ENCODE measurements at places on chromosomes 5 and 9.
A peak's percentile ranks its signal among the peaks of the same experiment; 100 is the strongest.

GRCh38 chr9:14238518-14238917, 75.4 kb downstream of the NFIB start:
- no peak for DNase-seq

DNA sequence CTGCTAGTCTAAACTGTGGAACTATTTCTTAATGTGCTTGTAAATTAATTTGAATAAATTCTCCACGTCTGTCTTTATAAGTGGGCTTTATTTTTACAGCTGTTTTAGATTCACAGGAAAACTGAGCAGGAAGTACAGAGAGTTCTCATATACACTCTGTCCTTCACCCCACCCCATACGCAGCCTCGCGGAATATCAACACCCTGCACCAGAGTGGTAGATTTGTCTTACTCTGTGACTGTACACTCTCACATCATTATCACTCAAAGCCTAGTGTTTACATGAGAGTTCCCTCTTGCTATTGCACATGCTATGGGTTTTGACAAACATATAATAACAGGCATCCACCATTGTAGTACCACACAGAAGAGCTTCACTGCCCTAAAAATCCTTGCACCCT, 179.7 kb upstream of the DAB2 start:
- no peak for DNase-seq

DNA sequence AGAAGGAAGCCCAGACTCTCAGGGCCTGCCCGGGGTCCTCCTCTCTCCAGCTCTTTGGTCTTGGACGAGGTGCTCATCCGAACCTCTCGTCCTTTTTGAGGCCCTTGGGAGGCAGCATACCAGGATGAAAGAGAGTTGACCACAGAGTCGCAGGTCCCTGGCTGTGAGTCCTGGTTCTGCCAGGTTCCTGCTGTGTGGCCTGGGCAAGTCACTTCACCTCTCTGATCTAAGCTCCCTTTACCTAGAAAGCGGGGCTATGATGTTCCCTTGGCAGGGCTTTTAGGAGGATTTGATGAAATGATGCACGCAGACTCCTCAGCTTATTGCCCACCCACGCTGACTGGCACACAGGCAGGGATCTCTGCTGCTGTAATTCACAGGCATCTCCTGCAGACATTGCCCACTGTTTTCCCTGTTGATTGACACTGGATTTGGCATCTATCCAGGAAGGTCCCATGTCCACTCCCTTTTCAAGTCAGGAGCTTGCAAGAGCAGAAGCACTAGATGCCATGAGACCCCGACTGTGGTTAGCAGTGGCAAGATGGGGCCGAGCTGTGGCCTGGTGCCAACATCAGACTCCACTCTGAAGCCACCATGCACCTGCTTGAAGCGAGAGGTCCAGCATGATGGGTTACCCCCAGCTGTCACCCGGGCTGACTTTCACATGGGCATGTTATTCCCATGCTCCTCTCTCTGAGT, 71.5 kb downstream of the MACROH2A1 start:
- no peak for DNase-seq

DNA sequence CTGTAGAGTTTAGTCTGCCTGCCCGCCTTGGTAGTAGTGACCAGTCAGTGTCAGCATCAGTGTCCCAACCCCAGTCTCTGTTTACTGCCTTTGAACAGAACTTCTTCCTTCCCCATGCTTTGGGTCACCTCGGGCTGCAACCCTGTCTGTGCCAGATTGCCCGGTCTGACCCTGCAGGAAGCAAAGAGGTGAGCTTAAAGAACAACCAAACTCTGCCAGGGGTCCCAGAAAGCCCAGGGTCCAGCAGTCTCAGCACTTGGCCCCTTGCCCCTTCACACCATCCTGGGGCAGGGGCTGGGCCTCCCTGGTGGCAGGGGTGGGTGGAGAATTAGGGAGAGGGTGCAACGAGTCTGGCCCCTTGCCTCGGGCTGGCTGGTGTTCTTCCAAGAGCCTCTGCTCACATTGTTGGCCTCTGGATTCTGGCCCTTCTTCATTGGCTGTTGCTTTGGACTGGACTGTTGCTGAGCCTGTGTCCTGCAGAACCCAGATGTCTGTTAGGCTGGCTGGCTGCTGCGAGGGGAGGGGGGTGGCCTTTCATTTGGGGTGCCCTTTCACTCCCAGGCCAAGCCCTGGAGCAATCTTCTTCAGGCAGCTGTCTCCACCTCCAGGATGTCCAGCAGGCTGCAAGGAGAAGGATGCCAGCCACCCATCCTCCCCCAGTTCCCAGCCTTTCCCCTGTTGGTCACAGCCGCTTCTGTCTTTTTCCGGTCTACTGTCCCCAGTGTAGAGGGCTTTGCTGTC, 51.2 kb downstream of the SAR1B start:
- DNase-seq = no peak

GRCh38 chr5:81212211-81212751, 20.8 kb upstream of the CKMT2 start:
- no peak for DNase-seq

DNA sequence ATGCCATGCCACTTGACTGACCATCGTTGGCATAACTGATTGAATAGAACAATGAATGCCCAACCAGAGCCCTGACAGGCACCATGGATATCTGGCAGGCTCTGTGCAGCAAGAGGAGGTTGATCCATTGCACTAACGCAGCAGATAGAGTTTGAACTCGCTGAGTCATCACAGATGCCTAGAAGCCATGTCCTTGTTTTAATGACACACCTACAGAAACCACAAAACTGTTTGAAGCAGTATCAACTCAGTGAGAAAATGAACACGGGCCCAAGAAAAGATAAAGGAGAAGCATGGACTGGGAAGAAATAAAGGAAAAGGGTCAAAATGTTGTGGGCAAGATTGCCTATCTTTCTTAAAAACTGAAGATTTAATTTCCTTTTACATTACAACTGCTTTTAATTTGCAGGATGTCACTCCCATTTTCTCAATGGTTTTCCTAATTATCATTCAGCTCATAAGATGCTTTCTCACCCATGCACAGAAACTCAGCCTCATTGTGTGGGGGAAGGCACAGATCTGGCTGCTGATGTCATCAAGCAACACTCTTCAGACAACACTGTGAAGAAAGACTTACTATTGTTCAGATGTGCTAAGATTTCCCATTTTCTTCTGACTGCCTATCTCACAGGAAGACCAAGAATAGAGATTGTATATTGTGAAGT, 129.0 kb downstream of the PIK3R1 start:
- DNase-seq = no peak

DNA sequence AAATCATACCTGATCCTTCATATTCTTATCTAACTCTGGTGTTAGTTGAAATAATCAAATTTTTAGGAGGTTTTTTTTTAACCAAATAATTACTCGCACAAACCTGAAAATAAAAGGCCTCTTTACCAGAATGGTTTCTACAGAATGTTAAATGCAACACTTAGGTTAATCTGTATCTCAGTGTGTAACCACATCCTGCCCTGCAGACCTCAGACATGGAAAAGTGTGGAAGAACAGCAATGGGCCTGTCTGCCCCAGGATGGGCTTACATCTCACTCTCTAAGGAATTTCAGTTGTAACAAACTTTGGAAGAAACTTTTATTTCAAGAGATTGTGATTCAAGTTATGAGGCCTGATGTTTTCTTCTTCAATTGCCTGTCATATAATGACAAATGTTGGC, 32.5 kb upstream of the MIER3 start:
- DNase-seq = no peak

DNA sequence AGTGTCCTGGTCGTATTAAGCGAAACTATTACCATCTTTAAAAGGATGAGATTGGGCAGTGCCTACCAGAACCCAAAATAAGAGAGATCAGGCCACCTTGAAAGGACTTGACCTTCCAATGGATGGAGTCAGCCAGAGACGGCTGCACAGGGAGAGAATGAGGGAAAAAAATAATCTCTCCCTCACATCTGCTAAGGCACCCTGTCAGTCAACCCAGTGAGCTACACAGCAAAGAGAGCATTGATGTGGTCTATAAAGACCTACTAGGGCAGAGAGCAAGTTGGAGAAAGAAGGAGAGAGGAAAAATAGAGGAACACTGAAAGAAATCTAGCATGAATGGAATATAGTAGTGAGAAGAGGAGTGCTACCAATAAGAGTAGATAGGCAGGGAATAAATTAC, 68.0 kb upstream of the FTMT start:
- no peak for DNase-seq

DNA sequence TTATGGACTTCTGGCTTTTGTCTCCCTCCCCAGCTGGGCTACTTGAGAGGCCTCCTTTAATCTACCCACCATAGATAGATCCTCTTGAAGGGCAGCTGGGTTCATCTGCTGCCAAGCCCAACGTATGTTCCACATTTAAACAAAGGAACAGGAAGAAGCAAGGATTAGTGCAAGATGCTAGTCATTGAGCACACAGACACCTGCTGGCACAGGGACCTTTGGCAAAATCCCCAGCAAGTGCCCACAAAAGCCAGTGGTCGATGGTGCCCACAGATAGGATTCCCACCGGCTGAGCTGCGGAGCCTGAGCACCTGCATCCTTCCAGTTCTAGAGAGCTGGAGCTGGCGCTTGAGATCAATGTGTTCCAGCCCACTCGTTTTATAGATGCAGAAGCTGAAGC, 57.7 kb upstream of the SHB start:
- no peak for DNase-seq

DNA sequence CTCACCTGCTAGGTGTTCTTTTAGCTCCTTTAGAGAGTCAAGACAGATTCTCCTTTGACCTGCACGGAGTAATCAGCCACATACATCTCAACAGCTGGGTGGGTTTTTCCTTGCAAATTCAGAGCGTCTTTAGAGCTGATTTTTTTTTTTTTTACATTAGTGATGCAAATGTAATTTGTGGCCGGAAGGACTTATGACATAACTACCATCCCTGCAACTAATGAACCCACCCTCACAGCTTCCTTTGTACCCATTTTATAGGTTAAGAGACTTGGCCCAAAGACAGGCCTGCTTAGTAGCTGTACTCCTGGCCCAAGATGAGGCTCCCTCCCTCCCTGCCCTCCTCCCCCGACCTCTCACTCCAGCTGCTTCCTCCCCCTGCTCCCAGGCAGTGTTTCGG, 69.9 kb upstream of the NIPAL4 start:
- no peak for DNase-seq

GRCh38 chr5:147223948-147224791, 10.7 kb upstream of the STK32A start:
- no peak for DNase-seq

DNA sequence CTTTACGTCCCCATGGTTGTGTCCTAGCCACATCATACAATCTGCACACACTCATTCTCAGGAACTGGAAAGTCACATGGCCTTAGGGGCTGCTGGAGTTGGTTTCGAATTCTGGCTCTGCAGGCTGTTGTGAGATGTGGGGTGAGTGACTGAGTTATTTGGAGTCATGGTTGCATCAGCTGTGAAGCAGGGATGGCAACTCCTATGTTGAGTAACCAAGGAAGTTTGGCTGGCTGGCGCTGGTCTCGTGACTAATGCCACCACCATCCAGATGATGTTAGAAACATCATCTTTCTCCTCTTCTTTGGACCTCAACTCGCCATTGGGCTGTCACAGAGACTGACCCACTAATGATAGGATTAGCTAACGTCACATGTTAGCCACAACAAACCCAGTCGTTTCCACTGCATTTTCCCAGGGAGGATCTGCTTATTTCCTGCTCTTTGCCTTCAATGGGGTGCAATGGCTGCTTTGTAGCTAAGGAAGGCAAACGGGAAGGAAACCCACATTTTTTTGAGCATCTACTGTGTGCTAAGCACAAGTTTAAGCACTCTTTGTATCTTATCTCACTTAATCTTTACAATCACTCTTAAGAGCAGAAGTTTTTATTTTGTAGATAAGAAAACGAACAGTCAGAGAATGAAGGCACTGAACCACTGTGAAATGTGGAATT, 78.1 kb upstream of the UBTD2 start:
- no peak for DNase-seq

DNA sequence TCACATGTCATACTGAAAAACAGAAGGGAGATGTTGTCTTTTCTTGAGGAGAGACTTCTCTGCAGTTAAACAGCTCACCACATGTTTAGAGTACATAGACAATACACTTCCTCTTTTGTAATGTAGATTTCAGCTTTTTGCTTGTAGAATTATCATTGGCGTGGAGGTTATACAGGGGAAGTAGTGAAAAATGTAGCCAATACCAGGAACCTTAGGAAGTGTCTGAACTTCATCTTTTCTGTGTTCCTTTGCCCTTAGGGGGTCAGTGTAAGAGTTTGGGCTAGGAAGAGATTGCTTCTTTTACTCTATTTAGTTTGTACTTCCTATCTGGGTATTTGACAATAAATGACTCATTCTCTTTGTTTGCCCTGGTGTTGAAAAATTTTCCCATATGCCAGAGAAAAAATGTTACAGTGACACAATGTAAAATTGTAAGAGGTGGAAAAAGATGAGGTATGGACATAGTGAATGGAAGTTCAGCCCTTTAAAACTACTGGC, 21.0 kb upstream of the CDKN2B start:
- DNase-seq = no peak

DNA sequence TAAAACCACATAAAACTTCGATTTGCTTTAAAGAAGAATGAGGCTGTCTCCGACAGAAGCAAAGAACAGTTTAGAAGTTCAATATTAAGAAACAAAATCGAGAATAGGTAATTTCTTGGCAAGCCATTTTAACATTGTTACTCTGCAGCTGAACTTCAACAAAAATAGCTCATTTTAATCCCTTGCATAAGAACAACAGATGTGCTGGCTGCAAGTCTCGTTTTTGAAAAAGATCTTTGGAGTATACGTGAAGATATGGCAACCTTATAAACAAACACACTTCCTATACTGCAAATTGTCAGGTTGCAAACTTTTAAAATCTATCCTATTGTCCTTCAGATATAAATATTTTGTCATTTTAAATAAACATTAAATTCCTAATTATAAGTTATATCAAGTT, 71.5 kb downstream of the FBN2 start:
- no peak for DNase-seq

- no peak for DNase-seq
Measured at GRCh38 chr5:113367586-113367985, 67.2 kb downstream of the TSSK1B start.

DNA sequence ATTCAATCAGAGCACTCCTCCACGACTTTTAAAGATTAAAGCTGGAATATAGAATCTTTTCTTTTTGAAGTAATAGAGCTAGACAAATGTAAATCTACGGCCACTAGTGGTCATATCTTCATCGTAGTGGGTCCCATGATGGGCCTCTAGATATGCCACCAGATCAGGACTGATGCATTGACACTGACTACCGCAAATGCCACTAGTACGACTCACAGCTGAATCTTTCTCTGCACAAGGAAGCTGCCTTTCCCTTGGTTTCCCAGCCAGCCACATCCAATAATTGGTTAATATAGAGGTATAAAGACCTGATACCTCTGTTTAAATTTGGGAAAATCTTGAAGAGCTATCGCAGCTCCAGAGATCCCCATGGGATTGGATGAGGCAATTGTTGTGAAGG, 37.8 kb upstream of the ADRB2 start:
- no peak for DNase-seq

- peak; percentile 65 for DNase-seq
Measured at GRCh38 chr5:95960667-95961616, 709 bp downstream of the ELL2 start.

DNA sequence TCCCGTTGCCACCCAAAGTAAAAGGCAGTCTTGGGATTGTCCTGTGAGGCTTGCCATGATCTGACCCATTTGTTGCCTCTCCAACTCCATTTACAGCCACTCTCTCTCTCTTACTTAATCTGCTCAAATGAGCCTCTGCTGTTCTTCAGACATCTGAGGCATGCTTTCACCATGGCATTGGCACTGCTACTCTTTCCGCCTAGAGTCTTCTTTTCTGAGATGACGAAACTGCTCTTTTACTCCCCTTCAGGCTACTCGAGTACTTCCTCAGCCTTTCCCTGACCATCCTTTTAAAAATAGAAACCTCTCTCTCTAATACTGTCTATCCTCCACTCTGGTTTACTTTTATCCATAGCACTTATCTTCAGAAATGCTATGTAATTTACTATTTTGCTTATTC, 9.0 kb downstream of the FOCAD start:
- no peak for DNase-seq
